Effector CD8-positive, alpha-beta T cell (primary cell): ENCODE measurements at places on chromosomes 16 and 17.

- DNase-seq, result no peak
These were observed 26.7 kb upstream of the GPATCH8 start for GRCh38 chr17:44529864-44530263.

DNA sequence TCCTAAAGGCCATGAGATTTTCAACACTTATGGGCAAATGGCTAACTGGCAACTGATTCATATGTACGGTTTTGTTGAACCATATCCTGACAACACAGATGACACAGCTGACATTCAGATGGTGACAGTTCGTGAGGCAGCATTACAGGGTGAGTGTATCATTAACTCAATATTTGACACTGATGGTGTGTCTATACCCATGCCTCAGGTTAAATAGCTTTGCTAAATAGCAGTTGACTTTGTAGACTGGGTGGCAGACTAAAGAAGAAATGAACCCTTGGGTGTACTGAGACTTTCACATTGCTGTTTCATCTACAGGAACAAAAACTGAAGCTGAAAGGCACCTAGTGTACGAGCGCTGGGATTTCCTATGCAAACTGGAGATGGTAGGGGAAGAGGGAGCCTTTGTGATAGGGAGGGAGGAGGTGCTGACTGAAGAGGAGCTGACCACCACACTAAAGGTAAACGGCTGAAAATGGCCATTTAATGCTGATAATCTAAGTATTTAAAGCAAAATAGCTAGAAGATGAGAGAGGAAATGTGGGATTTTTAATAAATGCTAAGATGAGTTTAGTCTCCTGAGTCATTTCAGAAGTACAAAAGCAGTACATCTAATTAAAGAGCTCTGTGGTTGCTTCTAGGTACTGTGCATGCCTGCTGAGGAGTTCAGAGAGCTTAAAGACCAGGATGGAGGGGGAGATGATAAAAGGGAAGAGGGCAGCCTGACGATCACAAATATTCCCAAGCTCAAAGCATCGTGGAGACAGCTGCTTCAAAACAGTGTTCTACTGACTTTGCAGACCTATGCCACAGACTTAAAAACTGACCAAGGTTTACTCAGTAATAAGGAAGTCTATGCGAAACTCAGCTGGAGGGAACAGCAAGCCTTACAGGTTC is 3.0 kb downstream of the SETD6 start:
- DNase-seq, result no peak

DNA sequence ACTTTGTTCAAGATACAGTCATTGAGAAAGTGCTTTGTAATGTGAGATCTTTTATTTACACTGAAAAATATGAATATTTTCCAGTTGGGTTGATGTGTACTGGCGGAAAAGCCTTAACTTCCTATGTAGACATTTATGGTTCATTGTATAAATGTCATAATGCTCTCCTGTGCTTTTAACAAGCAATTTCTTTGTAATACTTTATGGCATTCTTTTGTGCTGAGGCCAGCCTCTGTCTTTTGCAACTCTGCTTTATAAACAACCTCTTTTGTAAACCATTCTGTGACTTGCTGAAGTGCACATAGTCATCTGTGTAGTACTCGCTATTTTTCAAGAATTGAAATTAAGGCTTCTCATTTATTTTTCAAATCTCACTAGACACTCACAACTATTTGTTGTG is 291.2 kb downstream of the CDH11 start:
- DNase-seq, result no peak

DNA sequence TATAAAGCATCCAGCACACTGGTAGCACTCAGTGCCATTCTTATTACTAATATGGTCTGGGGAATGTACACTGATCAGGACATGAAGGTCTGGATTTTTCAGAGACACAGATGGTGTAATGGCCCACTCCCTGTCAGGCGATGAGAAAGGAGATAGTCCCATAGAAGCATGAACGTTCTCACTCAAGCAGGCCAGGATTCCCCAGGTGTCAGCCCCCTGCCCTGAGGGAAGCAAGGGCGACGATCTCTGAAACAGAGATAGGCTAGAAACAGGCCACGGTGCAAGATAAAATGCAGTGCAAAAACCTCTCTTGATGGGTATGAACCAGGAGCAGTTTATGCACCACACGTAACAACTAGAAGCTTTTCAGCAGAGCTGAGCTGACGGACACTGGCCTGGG is 10.6 kb downstream of the PRPSAP1 start:
- DNase-seq, result no peak

DNA sequence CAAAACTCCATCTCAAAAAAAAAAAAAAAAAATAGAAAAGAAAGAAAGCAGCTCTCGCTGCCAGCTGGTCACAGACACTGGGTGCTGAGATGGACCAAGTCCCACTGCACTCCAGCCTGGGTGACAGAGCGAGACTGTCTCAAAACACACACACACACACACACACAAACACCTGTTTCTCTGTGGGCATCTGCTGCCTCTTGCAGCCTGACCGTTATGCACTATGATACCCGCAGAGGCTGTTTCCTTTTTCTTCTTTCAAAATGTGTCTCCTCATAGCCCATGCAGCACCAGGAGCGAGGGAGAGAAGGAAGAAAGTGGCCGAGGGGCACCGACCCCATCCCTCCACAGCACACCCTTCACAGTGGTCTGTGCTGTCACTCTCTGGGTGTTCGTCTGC is 36.9 kb upstream of the KLHDC4 start:
- DNase-seq, result no peak

DNA sequence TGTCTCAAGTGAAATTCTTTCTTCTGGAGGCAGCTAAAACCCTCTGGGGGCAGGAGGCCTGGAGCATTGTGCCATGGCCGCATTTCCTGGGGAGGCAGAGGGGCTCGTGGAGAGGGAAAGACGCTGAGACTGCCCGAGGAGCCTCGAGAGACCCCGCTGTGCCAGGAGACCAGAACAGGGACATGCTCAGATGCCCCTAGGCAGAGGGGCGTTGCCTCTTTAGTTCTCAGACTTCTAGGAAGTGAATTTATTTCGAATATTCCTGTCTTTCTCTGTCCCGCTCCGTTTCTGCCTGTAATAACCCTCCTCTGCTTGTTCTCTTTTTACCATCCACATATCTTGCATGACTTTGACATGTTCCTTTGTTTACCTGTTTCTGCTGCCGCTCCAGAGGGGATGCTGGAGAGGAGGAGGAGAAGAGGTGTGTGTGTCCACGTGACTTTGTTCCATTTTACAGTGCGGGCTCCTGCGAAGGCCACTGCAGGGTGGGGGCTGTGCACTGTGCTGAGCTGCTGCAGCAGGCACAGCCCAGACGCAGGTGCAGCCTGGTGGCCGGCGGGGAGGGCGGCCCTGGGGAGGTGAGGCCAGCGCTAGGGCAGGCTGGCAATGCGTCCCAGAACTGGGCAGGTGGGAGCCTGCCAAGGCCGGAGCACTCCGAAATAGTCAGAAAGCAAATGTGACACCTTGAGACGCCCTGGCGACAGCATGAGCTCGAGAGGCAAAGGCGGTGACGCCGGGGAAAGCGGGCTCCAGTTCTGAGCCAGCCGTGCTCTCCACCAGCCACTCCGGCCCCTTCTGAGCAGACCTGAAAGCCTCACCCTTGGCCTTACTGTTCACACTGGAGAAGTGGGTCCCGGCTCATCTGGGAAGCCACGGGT is 29.9 kb downstream of the CIBAR2 start:
- no peak for DNase-seq

GRCh38 chr16:72787514-72788268 is 260.2 kb downstream of the ZFHX3 start:
- DNase-seq, result no peak

DNA sequence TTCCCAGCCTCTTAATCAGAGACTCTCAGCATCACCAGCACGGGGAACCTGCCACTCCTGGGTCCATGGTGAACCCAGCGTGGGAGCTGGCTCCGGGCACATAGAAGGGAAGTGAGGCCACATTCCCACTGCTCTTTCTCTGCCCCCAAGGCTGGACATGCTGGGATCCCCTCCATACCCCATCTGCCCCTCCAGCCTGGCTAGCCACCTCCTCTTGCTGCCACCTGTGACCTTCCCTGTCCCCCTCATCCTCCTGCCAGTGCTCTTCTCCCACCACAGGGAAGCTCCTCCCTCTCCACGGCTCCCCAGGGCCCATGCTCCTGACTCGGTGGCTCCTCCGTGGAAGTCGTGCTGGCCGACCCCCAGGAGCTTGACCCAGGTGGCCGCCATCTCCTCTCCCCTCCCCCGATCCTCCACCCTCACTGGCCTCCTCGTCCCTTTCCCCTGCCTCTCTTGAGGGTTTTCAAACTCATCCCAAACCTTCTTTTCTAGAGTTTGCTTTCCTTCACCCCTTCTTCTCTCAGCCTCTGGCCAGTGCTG is 139.1 kb upstream of the CHMP6 start:
- no peak for DNase-seq

DNA sequence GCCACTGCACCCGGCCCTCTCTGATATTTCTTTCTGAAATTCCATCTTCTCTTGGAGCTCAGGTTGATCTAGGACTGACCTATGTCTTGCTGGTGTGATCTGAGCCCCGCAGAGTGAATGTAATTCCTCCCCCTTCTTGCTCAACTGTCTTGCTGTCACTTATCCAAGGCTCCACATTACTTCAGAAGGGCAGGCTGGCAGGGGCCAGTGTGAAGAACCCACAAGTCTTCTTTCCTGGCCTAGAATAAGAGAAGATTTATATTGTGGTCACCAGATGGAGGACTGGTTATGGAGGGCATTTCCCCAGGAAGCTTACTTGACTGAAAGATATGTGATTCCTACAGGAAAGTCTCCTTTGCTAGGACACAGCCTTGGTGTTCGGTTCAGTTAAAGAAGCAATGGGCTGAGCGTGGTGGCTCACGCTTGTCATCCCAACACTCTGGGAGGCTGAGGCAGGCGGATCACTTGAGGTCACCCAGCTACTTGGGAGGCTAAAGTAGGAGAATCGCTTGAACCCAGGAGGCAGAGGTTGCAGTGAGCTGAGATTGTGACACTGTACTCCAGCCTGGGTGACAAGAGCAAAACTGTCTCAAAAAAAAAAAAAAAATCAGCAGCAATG is 13.4 kb downstream of the ITGAL start:
- DNase-seq, result no peak

GRCh38 chr16:63216696-63217423 is 1180.6 kb upstream of the CDH8 start:
- no peak for DNase-seq

GRCh38 chr17:16491131-16491702 is 776 bp downstream of the LRRC75A start:
- DNase-seq, result no peak

GRCh38 chr17:38339891-38340290 is 3.9 kb downstream of the GPR179 start:
- no peak for DNase-seq

- no peak for DNase-seq
These were observed 1224.6 kb downstream of the CDH8 start for GRCh38 chr16:60811657-60812056.
